ENCODE measurements at places on chromosomes 16 and 17.

DNA sequence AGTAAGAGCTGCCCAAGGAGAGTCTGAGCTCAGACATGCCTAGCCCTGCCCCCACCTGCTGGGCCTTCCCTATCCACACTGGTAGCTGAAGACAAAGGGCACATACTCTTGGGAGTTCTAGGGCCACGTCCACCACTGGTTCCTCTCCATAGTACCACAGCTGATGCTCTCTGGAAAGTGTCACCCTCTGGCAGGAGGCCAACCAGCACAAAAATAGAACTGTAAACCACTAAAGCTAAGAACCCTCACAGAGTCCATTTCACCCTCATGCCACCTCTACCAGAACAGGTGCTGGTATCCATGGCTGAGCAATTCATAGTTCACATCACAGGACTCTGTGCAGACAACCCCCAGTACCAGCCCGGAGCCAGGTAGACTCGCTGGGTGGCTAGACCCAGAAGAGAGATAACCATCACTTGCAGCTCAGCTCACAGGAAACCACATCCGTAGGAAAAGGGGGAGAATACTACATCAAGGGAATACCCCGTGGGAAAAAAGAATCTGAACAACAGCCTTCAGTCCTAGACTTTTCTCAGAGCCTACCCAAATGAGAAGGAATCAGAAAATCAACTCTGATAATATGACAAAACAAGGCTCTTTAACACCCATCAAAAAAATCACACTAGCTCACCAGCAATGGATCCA, 115.3 kb downstream of the CEP112 start:
- DNase-seq: no peak

DNA sequence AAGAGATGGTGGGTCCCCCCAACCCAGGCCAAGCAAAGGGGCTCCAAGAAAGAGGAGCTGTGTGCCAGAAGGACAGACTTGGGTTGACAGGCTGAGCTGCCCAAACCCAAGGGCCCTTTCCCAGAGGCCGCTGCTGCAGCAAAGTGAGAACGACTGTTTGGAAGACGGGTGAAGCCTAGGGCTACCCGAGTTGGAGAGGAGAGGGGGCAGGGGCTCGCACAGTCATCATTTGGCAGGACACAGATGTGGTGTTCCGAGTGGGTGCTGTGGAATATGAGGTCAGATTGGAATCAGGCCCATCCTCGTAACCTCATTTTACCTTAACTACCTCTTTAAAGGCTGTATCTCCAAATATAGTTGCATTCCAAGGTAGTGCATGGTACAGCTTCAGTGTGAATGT, 5.3 kb upstream of the MFAP4 start:
- DNase-seq: no peak

- DNase-seq: no peak
These were observed 4.4 kb downstream of the RPL3L start for GRCh38 chr16:1950047-1950446.

- no peak for DNase-seq
These were observed 18.0 kb downstream of the XPO6 start for GRCh38 chr16:28193530-28194423.

GRCh38 chr17:3040882-3041281, 22.5 kb downstream of the OR1D5 start:
- no peak for DNase-seq

Data from right kidney (tissue), 9 donors.